Motor neuron (in vitro differentiated cells): ENCODE measurements at places on chromosomes 11 and 22. TPM values are rescaled to one million over a fixed set of nuclear protein-coding genes. Genes with fewer than 3 reads are reported as not detected.
A peak's percentile ranks its signal among the peaks of the same experiment; 100 is the strongest.

DNA sequence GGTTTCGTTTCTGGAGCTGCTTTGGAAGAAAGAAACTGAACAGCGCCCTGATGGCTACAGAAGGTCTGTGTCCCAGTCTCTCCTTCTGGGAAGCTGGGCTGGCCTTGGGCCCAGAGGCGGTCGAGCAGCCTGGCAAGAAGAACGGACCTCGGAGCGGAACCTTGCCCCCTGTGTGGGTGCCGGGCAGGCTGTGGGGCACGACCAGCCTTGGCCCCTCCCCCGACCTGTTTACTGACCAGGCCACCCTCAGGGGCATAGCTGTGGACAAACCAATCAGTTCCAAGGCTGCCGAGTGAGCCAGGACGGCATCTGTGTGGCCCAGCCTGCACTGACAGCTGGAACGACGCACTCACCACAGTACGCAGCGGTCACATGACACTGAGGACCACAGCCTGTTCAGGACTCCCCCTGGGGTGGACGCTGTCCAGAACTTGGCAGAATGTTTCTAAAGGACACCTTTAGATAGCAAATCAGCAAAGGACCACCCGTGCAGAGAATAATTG lies 7.2 kb downstream of the PIM3 start:
- no peak for ATAC-seq

GRCh38 chr22:45473626-45474237 lies 29.0 kb upstream of the FBLN1 start:
- no peak for ATAC-seq

DNA sequence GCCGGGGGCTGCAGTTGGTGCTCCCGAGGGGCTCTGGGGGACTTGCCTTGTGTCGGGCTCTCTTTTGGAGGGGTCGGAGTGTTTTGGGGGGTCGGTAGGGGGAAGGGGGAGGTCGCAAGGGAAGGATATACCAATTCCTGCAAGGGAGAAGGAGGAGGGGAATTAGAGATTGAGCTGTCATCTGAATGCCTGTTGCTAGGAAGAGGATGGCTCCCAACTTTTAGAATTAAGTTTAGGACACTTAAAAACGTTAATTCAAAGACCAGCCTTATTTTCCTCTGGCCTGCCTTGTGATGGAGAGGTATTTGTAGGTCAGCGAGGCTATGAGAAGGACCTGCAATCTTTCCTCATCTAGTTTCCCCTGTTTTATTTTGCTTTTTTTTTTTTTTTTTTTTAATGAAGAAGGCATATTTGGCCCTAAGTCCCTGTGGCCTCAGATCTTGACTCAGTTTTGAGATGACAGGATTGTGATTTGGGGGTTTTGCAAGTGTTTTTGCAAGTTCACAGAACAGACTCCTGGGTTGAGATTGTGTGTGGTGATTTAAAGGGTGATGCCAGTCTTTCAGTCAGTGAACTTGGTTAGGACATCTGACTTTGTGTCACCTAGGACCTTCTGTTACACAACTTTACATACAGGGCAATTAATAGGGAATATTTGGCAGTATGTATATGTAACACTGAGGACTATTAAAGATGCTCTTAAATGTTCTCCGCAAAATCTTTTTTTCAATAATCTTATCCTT lies 672 bp downstream of the TMEM135 start:
- ATAC-seq: peak; percentile 3

GRCh38 chr11:58165504-58166106 lies 23.3 kb upstream of the OR9Q2 start:
- no peak for ATAC-seq

DNA sequence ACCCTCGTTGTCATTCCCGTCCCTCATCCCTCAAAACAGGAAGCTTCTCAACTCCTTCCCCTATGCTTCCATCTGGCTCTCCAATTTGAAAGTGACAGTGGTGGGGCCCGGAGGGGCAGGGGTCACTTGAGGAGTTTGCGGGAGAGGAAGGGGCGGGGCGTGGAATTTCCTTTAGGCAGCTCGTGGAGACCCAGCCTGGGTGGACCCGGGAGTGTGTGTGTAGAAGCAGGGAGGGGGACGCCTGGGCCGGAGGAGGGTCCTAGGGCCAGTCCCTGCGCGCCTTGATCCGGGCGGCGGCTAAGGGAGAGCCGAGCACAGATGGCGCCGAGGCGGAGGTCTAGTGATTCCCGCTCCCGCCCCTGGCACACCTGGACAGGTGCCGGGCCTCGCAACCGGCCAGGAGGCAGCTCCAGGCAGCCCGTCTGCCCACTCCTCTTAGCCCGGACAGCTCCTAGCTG lies 7.8 kb upstream of the PAX6 start:
- no peak for ATAC-seq

GRCh38 chr22:32826537-32826936 lies 25.0 kb downstream of the TIMP3 start:
- ATAC-seq: no peak

DNA sequence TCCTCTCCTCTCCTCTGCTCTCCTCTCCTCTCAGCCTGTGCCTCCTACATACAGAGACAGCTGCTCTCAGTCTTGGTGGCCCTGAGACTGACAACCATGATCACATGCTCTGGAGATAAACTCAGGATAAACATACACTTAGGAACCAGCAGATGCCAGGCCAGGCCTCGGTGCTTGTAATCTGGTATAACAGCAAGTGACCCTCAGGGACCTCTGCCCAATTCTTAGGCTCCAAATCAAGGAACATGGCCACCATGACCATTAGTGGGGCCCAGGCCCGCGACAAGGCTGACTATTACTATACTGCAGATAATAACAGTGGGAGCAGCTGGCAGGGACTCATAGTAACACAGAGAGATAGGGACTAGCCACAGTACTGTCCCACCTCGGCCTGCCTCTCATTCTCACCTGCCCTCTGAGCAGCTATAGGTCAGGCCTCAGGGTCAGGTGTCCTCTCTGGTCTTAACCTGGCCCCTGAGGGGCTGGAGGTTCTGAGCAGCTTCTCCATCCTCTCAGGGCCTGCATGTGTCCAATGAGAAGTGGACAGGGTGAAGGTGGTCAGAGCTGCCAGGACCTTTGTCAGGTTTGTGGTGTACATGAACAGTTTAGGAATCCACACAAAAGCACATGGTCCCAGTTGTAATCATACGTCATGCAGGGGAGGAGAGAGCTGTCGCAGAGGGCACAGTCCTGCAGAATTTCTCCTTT lies 106.1 kb downstream of the GGTLC2 start:
- no peak for ATAC-seq

- ATAC-seq: no peak
These were observed 68.1 kb upstream of the LMO2 start for GRCh38 chr11:33959855-33960400.

DNA sequence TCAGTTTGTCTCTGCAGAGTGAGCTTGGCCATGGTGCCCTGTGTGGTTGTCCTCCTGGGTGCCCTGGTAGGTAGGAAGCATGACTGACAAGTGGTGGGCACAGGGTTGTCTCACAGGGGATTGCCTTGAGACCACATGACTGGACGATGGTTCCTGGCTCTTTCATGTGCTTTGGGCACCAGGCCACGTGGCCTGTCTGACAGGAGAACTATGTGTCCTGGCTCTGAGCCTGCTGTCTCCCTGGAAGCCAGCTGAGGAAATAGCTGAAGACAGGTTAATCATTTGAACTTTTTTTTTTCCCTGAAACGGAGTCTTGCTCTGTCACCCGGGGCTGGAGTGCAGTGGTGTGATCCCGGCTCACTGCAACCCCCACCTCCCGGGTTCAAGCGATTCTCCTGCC lies 93.2 kb downstream of the LDLRAD3 start:
- ATAC-seq: no peak

GRCh38 chr22:49783926-49784629 lies 43.6 kb downstream of the BRD1 start:
- ATAC-seq: no peak

The ENDOD1 gene
- 4.9 and 6.2 TPM in 2 replicates for total RNA-seq

The PACSIN3 gene
- total RNA-seq: 35.7 and 41.5 TPM in 2 replicates

The CD3G gene
- total RNA-seq: not detected in 2 replicates

The WDR74 gene
- 35.2 and 41.4 TPM in 2 replicates for total RNA-seq

The GPHA2 gene
- 0.76 and 1.3 TPM in 2 replicates for total RNA-seq

The RGL4 gene
- 0.41 and 0.73 TPM in 2 replicates for total RNA-seq

The NRXN2 gene
- total RNA-seq: 101 and 110 TPM in 2 replicates

The OR2AG2 gene
- 0.15 and 0.21 TPM in 2 replicates for total RNA-seq

The PAMR1 gene
- 428 and 476 TPM in 2 replicates for total RNA-seq

The EHBP1L1 gene
- total RNA-seq: 44.6 and 44.9 TPM in 2 replicates
